Type B pancreatic cell (in vitro differentiated cells): ENCODE measurements at places on chromosomes 2 and 18.
A peak's percentile ranks its signal among the peaks of the same experiment; 100 is the strongest.

DNA sequence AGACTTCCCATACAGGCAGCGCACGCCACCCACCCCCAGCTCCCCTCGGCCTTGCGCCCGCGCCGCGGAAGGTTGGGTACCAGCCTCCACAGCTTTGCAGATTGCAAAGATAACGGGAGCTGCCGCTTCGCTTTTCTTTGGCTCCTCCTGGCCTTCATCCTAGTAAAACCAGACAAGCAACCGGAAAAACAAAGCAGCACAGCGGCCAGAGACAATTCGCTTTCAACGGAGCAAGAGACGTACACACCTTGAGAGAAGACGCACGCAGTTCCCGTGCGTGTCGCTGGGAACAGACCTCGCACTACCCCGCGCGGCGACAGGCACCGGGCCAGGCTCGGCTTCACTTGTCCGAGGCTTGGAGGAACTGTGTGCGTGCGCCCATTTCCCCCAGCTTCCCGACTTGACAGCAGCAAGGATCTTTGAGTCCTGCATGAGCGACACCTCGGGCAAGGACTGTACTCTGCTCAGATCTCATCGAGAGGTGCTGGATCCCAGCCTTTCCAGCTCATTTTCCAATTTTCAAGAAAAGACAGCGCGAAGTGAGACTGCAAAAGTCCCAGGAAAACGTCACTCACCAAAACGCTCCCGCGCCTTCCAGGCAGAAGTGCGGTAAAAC is 964 bp downstream of the ZBTB7C start:
- no peak for DNase-seq
- no peaks in the 10 kb centered on the region for H3K36me3 ChIP-seq
- peak overlapping the region; percentile 88 for H3K27ac ChIP-seq
- peak overlapping the region; percentile 91 for H3K4me3 ChIP-seq
- peaks cover 69% of the 10 kb centered on the region for H3K27me3 ChIP-seq

GRCh38 chr2:114821055-114821454 is 378.6 kb downstream of the DPP10 start:
- no peaks in the 10 kb centered on the region for H3K4me1 ChIP-seq
- no peak for DNase-seq
- no peak overlapping the region for H3K4me3 ChIP-seq
- no peaks in the 10 kb centered on the region for H3K36me3 ChIP-seq
- H3K27me3 ChIP-seq: no peaks in the 10 kb centered on the region

GRCh38 chr18:42977982-42978637 is 137.4 kb downstream of the RIT2 start:
- no peak for DNase-seq
- H3K27me3 ChIP-seq: no peaks in the 10 kb centered on the region
- peaks cover 9% of the 10 kb centered on the region for H3K4me1 ChIP-seq

DNA sequence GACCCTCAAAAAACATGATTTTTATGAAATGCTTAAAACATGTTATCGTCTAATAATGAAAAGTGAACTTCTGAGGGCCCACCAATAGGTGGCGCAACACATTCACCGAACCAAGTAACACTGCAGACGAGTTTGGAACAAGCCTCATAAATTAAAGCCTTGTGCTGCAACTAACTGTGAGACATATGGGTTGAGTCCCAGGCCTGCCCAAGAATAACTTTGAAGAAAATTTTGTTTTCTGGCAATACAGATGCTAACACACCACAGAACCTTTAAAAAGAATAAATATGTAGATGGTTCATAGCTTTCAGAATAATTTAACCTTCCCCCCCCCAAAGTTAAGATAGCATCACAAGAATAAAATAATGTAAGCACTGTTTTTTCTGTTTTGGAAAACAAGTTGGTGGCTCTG is 285.9 kb downstream of the RNF144A start:
- peak overlapping the region; percentile 40 for H3K4me3 ChIP-seq
- H3K27ac ChIP-seq: no peak overlapping the region
- H3K4me1 ChIP-seq: peaks cover 18% of the 10 kb centered on the region
- DNase-seq: no peak
- no peaks in the 10 kb centered on the region for H3K36me3 ChIP-seq

- DNase-seq: no peak
- no peaks in the 10 kb centered on the region for H3K27me3 ChIP-seq
- peaks cover 30% of the 10 kb centered on the region for H3K4me1 ChIP-seq
- no peak overlapping the region for H3K27ac ChIP-seq
These were observed 104.5 kb downstream of the RBM43 start for GRCh38 chr2:151157000-151157735.

- no peak for DNase-seq
- no peaks in the 10 kb centered on the region for H3K27me3 ChIP-seq
- peaks cover 7% of the 10 kb centered on the region for H3K36me3 ChIP-seq
- H3K4me3 ChIP-seq: no peak overlapping the region
- peaks cover 7% of the 10 kb centered on the region for H3K4me1 ChIP-seq
These were observed 16.7 kb downstream of the ANKRD12 start for GRCh38 chr18:9153256-9153655.

DNA sequence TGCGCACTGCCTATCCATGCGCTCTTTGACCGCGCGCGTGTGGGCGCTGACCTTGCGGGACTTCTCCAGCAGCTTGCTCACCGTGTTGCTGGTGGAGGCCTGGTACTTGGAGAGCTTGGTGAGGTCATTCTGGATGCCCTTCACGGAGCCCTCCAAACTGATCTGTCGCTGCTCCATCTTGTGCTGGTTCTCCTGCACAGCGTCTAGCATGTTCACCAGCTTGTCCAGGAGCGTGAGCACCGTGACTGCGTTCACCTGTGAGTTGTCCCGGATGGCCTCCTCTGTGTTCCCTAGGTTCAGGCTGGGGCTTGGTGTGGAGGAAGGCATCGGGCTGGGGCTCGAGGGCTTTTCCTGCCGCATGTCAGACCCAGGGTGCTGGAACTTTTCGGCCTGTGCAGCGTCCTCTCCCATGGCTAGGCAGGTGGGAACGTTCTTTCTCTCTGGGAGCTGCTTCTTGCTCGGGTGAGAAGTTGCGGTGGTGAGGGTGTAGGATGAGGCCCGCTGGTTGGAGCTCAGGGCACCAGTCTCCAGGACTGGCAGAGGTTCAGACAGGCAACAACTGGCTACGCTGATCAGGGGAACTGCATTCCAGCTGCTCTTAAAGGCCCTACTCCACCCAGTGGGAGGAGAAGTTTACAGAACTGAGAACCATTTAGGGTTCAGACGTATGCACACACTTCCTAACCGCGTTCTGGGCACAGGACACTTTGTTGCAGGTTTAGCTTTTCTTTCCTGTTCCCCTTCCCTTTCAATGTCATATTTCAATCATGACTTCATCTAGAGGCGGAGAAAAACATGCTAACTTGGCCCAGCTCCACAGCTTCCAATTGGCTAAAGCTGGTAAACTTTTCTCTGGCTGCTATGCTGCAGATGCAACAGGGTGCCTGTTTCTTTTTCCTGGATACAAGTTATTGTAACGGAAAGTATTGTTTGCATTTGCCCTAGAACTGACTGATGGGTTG is at the start of gene CAVIN2:
TSS of gene CAVIN2 (minus strand) at position 574 of the 962 bp plus-strand sequence. CDS start at position 411, 163 bp downstream.
- DNase-seq: no peak
- H3K4me3 ChIP-seq: peak within 1 kb of the TSS; percentile 67
- peaks cover 34% of the 10 kb centered on the region for H3K4me1 ChIP-seq
- no peaks in the 10 kb centered on the region for H3K27me3 ChIP-seq
- H3K27ac ChIP-seq: peak within 1 kb of the TSS; percentile 62
